ENCODE measurements at places on chromosomes 5 and 9.

- H3K36me3 ChIP-seq: no peaks in the 10 kb centered on the region
- no peak overlapping the region for H3K4me3 ChIP-seq
- H3K27me3 ChIP-seq: no peaks in the 10 kb centered on the region
- no peak overlapping the region for H3K27ac ChIP-seq
- no peak for DNase-seq
Measured at GRCh38 chr9:107566611-107567061, 77.1 kb upstream of the KLF4 start.

DNA sequence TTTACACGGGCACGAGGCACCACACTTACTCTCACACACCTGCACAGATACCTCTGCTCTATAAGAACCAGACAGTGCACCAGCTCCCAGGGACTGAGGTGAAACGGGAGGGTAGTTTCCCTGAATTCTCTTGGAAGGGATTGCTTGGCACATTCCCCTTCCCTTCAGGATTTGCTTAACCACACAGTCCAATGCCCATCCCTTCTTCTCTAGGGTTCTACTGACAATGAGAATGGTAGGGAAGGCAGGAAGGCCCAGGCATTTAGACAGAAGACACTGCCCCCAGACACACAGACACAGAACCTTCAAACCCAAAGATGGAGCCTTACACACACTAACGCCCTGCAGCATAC is 704 bp upstream of the LHX6 start:
- no peaks in the 10 kb centered on the region for H3K36me3 ChIP-seq
- H3K27ac ChIP-seq: no peak overlapping the region
- no peak overlapping the region for H3K4me3 ChIP-seq
- DNase-seq: no peak
- H3K27me3 ChIP-seq: peaks cover 25% of the 10 kb centered on the region

DNA sequence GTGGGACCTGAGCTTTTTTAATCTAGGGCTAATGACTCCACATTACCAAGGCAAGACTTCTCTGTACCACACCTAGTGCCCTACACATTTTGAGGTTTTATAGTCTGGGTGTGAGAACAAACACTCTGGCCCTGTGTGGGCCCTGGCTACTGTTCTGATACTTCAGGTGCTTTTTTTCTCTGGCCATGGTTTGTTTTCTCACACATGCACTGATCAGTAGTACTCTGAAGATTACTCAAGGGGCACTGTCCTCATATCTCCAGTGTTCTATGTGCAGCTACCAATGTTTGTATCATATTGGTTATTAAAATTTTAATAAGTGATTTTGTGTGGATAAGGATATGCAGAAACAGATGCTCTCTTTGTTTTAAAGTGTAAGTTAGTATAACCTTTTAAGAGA is 5.9 kb upstream of the C9orf40 start:
- no peak for DNase-seq
- no peak overlapping the region for H3K27ac ChIP-seq
- no peak overlapping the region for H3K4me3 ChIP-seq
- no peaks in the 10 kb centered on the region for H3K4me1 ChIP-seq
- no peaks in the 10 kb centered on the region for H3K36me3 ChIP-seq

DNA sequence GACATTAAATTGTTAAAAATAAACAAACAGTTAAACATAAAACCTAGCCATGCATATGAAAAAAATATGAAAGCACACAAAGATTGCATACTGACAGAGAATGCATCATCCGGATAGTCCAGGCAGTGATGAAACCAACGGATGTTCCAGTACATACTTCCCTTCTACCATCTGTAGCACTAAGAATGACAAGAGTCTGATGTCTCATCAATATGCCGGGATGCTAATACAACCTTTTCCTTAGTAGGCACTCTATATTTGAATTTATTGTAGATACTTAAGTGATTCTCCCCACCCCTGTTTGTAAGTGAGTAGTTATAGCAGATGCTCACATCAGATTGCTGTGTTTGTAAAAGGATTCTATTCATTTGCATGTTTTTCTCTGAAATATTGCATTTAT is 571.2 kb upstream of the WWC1 start:
- H3K36me3 ChIP-seq: no peaks in the 10 kb centered on the region
- no peaks in the 10 kb centered on the region for H3K4me1 ChIP-seq
- H3K4me3 ChIP-seq: no peak overlapping the region

GRCh38 chr9:83509402-83509801 is 28.8 kb downstream of the FRMD3 start:
- H3K27me3 ChIP-seq: no peaks in the 10 kb centered on the region
- H3K4me1 ChIP-seq: no peaks in the 10 kb centered on the region
- no peaks in the 10 kb centered on the region for H3K36me3 ChIP-seq
- H3K4me3 ChIP-seq: no peak overlapping the region
- H3K27ac ChIP-seq: no peak overlapping the region

GRCh38 chr5:172385707-172386106 is 68.6 kb downstream of the SH3PXD2B start:
- H3K36me3 ChIP-seq: no peaks in the 10 kb centered on the region
- H3K27me3 ChIP-seq: no peaks in the 10 kb centered on the region
- H3K4me1 ChIP-seq: no peaks in the 10 kb centered on the region
- no peak overlapping the region for H3K4me3 ChIP-seq
- no peak for DNase-seq
- H3K27ac ChIP-seq: no peak overlapping the region

DNA sequence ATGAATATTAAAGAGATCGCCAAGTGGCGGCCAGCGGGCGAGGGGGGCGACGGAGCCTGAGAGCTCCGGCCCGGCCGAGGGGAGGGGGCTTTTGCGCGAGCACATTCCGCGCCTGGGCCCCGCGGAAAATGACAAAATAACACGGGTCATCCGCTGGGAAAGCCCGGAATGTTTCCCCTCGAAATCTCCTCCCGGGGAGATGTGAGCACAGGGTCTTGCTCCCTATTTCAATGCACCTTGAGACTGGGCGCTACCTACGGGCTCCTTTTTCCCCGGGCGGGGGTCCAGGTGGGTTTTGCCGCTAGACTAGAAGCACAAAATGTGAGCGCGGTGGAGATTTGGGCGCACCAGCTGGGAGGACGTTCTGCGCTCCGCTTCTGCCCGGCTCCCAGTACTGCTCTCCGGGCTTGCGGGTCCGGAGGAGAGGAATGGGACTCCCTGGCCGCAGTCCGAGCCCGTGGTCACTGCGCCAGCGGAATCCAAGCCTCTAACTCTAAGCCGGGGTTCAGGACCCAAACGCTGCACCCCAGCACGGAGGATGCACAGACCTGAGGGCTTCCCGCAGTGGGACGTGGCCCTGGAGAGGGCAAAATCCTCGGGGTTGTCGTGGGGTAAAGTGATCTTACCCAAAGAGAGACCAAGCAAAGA is 2.8 kb upstream of the PRDM12 start:
- H3K4me3 ChIP-seq: no peak overlapping the region
- no peak overlapping the region for H3K27ac ChIP-seq
- no peaks in the 10 kb centered on the region for H3K36me3 ChIP-seq
- peaks cover 71% of the 10 kb centered on the region for H3K27me3 ChIP-seq
- DNase-seq: no peak

DNA sequence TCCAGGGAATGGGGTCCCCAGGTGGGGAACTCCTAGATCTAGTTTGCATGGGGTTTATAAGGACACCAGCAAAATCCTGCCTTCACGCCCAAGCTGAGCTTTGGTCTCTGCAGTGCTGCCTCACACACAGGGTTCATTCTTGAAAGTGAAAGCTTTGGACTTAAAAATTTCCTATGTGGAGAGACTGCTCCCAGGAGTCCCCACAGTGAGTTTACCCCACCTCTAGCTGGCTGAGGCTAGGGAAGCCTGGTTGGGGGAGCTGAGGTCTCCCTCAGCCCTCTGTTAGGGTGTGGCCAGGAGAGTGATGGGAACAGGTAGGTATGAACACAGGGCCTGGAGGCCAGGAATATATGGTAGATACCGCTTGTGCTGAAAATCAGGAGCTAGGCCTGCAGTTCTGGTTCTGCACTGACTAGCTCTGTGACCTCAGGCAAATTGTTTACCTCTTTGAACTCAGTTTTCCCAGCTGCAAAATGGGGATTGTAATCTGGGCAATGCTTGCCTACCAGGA is 41.5 kb upstream of the LARP1 start:
- H3K4me3 ChIP-seq: no peak overlapping the region
- no peak overlapping the region for H3K27ac ChIP-seq
- H3K36me3 ChIP-seq: no peaks in the 10 kb centered on the region
- H3K27me3 ChIP-seq: no peaks in the 10 kb centered on the region
- DNase-seq: no peak

GRCh38 chr9:70119786-70120185 is 76.1 kb downstream of the MAMDC2 start:
- H3K27me3 ChIP-seq: no peaks in the 10 kb centered on the region
- H3K4me3 ChIP-seq: no peak overlapping the region
- DNase-seq: no peak
- H3K27ac ChIP-seq: no peak overlapping the region
- no peaks in the 10 kb centered on the region for H3K4me1 ChIP-seq
